AG09319 (cell line): ENCODE measurements at places on chromosomes 5 and 9.

DNA sequence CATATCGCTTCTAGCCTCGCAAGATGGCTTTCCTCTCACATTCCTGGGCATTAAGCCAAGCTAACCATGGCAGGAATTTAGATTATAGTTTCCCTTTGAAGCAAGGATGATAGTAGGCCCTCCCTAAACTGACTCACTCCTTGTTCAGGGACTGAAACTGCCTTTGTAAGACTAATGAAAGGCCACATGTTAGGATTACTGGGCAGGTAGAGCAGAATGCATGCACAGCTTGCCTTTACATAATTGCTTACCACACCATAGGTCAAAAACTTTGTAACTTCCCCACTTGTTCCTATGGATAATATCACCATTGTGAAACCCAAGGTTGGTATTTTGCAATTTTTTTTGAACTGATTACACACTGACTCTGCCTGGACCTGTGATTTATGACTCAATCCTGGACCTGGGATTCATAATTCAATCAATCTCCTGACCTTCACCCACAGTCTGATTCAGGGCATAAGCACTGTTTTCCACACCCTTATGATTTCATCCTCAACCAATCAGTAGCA, 41.0 kb upstream of the PRDM9 start:
- DNase-seq, result no peak

DNA sequence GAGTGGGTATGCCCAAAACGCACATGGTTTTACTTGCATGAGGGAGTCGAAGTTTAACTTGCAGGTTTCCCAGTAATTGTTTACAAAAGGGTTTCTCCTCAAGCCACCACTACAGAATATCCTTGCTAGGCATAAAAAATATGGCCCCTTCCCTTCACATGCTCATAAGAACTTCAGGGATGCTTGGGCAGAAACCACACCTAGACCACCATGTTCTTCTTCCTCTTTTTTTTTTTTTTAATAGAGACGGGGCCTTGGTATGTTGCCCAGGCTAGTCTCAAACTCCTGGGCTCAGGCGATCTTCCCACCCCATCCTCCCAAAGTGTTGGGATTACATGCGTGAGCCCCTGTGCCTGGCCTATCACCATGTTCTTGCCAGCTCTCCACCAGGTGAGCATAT, 18.6 kb upstream of the PLIN2 start:
- DNase-seq, result no peak

DNA sequence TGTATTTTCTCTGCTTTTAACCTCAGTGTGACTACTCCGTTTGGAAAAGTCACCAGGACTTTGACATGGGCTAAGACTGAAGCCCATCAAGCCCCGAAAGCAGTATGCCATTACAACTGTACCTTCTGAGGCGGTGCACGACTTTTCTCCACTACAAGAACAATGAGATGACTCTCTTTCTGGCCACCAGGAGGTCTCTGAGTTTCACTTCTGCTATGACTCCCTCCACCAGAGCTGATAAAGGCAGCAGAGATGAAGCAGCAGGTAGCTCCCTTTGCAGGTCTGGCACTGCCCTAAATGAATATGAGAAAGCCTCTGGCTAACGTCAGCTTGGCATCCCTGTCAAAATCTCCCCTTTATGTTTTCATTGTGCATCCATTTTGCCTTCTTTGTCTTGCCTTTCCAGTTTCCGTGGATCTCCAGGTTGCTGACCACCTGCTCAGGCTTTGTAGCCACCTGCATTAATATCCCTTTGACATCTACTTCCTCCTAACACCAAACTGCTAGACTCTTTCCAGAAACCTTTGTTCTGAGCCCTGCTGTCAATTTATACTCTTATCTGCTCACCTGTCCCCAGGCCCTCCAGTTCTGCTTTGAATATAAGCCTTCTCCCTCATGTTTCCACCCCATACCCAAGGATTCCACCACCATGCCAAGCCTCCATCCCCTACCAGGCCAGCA, 221.7 kb downstream of the ZNF608 start:
- no peak for DNase-seq

DNA sequence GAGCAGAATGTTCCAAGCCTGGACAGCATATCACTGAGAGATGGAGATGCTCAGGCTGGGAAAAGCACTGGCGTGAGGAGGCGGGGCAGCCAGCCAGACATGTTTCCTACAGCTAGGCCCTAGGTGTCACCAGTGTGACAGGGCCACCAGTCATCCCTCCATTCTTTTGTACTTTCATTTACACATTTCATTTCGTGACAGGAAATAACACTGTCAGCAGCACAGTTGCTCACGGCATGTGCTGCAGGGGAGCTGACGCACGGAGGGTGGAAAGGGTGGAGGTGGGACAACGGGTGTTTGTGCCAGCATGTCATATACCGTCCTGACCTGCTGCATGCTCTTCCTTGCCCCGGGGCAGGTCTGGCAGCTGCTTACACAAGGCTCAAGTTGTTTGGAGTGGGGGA, 14.8 kb upstream of the CEMIP2 start:
- no peak for DNase-seq

DNA sequence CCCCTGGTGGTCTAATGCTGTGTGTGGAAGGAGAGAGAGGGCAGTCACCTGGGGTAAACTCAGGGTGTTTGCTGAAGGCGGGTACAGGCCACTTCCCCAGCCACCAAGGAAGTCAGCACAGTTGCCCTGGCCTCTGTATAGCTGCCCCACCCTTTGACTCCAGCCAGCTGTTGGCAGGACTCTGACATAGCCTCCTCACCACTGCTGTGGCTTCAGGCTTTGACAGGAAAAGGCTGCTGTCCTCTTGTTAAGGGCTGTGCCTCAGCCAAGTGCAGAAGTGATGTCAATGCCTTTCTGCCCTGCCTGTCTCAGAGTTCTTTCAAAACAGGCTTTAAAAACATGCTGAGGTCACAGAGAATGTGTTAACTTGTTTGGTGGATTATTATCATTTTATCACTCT, 487.2 kb upstream of the KLF4 start:
- DNase-seq, result no peak

GRCh38 chr9:5269249-5269715, 35.2 kb downstream of the RLN2 start:
- DNase-seq, result no peak

DNA sequence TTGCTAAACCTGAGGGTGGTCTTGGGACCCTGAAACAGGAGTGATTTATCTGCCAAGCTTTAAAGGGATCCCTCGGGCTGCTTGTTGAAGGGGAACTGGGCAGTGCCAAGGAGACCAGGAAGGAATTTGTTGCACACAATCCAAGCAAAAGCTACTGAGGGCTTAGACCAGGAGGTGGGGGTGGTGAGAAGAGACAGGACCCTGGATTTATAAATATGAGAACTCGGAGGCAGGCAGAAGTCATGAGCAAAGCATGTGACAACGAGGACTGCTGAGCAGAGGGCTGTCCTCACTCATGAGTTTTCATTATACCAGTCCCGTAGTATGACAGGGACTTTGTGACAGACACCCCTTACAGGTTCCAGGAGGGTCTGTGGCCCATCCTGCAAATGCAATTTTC, 237.3 kb downstream of the DRD1 start:
- no peak for DNase-seq
